Amygdala (tissue), 56 donors: ENCODE measurements at places on chromosomes 13 and 19.
A peak's percentile ranks its signal among the peaks of the same experiment; 100 is the strongest.

- DNase-seq, result no peak
Observed at GRCh38 chr13:58908019-58908679, 1255.6 kb downstream of the DIAPH3 start.

DNA sequence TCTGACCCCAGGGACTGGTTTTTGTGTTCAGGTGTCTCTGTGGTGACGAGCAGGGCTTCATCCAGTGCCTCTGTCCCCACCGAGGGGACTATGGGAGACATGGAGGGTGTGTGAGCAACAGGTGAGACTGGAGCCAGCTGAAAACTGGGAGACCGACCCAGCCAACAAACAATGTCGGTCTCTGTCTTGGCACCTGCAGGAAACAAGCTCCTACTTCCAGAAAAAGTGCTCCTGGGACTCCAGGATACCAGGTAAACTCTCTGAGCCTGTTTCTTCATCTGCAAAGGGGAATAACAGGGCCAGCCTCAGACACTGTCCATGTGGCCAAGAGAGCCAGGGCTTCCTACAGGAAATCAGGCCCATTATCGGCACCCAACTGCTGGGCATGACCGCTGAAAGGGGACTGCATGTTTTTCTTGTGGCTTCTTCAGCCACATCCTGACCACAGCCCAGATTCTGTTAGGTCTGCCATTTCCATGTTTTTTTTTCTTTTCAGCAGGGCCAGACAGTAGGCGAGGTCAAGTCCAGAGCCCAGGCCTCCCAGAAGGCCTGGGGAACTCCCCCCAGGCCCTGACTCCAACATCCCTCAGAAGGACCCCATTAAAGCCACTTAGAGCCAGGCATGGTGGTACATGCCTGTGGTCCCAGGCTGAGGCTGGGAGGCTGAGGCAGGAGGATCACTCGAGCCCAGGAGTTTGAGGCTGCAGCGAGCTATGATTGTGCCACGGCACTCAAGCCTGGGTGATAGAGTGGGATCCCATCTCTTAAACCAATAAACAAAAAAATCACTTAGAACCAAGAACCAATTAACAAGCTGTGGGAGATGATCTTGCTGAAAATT, 836 bp upstream of the BST2 start:
- no peak for DNase-seq

DNA sequence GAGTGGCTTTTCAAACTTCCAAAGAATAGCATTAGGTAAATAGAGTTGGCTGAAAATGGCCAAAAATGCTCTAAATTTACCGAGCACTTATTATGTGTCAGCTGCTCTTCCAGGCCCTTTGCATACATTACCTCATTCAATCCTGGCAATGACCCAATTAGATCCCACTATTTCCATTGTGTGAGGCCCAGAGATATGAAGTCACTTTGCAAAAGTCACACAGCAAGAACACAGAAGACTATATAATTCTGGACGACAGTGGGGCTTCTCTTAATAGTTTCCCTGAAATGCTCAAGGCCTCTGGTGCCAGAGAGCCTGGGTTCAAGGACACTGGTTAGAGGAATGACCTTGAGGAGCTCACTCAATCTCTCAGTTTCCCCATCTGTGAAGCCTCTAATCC, 146.8 kb downstream of the IER2 start:
- DNase-seq, result no peak

DNA sequence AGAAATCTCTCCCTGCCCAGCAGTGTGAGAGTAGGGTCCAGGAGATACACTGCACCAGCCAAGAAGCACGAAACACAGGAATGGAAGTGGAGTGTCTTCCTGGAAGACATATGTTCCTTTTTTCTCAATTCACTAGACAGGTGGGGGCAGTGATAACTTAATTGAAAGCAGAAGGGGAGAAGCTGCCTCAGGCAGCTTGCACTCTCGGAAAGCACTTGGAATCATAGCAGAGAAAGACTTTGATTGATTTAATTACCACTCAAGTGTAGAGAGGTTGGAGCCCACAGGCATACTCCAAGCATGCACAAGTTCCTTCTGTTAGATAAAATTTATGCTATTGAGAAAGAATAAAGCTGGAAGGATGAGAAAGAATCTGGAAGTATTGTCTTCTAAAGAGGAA, 249.4 kb downstream of the SLITRK6 start:
- DNase-seq, result no peak

DNA sequence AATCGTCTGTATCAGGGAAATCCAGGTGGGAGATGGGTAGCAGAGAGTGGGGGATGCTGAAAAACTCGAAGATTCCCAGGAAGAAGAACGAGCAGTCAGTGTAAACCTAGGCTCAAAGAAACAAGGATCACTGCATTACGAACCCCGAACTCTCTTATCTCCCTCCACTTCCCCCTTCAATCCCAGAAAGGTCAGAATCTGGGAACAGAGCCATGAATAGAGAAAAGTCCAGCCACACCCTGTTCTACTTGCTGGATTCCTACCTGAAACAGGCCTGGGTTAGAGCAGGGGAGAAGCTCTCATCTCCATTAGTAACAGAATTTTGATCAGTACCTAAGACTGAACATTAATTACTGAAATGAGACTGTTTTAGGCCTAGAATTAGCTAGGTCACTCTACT, 24.4 kb downstream of the EPSTI1 start:
- DNase-seq, result no peak

DNA sequence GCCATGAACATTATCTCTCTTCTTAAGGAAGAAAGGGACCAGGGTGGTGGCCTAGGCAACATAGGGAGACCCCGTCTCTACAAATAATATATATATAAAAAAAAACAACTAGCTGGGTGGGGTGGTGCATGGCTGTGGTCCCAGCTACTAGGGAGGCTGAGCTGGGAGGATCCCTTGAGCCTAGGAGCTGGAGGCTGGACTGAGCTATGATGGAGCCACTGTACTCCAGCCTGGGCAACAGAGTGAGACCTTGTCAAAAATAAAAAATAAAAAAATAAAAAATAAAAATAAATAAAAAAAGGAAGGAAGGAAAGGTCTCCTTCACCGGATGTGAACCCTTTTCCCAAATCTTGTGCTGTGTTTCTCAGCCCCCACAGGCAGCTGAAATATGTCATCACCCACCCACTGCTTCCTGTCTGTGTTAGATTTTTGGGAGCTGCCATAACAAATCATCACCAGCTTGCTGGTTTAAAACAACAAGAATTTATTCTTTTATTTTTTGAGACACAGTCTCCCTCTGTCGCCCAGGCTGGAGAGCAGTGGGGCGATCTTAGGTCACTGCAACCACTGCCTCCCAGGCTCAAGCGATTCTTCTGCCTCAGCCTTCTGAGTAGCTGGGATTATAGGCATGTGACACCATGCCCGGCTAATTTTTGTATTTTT, 9.5 kb upstream of the TSPAN16 start:
- DNase-seq, result no peak

DNA sequence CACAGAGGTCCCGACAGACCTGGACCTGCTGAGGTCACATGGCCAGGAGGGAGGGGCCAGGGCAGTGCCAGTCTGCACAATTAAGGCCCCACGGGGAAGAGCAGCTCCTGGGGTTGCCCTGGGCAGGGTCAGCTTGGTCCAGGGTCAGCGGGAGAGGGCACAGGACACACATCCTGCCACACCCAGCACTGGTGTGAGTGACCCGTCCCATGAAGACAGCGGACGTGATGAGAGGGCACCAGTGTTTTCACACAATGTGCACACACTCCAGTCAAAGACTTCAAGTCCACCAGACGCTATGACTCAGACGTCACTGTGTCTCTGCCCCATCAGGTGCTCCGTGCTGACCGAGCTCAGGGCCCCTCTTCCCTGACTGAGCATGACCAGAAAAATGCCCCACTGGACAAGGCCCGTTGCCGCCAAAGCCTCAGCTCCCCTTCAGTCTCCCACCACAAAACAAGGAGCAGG, 4.2 kb downstream of the TMEM259 start:
- DNase-seq, result no peak

DNA sequence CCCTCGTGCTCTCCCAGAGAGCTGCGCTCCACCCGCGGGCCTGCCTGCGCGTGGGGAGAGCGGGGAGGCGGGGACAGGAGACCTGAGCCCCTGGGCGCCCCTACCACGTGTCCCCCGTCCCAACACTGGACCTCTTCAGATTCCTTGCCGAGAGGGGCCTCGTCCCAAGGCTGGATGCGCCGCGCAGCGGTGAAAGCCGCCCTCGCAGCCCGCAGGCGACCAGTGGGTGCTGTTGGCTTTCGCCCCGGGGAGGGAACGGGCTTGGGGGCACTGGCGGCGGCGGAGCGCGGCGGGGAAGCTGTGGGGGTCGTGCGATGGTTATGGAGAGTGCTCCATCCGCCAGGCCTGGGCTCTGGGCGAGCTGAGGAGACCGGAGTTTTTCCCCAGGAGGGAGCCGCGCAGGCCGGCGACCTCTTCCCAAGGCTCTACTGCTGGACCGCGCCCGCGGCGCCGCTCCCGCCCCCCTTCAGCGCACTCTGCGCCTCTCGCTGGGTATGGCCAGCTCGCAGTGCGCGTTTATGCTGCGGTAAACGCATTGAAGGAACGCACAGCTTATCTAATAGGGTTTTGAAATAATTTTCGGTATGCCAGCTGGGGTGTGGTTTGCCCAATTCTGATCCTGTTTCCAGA, 17.2 kb upstream of the RNF17 start:
- no peak for DNase-seq

- DNase-seq, result no peak
Observed at GRCh38 chr19:46756544-46756888, 10.3 kb upstream of the STRN4 start.

DNA sequence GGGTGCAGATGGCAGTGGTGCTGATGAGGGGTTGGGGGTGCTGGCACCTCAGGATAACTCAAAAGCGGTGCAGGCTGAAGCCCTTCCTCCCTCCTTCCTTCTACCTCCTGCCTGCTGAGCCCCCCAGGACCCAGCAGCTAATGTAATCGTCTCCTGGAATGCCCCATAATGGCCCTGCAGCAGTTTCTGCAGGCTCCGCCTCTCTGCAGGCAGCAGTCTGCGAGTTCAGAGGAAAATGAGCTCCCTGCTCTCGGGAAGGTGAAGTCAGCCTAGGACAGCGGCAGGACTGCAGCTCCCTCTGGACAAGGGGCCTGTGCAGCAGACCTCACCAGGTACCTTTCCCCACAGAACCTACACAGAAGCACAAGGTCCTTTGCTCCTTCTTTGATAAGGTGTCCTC, 130.9 kb downstream of the ZDHHC20 start:
- DNase-seq, result no peak

- DNase-seq, result no peak
Observed at GRCh38 chr13:84655677-84656076, 773.4 kb upstream of the SLITRK1 start.

- no peak for DNase-seq
Observed at GRCh38 chr19:1264801-1265614, 4.1 kb upstream of the CIRBP start.

- peak; percentile 73 for DNase-seq
Observed at GRCh38 chr19:18292810-18293641, 11.6 kb upstream of the JUND start.

DNA sequence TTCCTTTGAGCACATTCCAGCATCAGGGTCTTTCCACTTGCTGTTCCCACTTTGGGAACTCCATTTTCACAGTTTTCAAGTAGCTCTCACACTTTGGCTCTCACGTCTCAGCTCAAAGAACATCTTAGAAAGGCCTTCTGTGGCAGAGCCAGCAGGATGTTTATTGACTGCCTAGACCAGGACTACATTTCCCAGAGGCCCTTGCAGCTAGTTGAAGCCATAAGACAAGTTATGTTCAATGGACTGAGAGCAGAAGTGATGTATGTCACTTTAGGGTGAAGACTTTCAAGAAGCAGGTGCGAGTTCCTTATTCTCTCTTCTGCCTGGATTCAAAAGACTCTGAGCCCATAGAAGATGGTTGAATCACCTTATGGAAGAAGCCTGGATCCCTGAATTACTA, 4.3 kb upstream of the HAUS5 start:
- DNase-seq, result no peak

DNA sequence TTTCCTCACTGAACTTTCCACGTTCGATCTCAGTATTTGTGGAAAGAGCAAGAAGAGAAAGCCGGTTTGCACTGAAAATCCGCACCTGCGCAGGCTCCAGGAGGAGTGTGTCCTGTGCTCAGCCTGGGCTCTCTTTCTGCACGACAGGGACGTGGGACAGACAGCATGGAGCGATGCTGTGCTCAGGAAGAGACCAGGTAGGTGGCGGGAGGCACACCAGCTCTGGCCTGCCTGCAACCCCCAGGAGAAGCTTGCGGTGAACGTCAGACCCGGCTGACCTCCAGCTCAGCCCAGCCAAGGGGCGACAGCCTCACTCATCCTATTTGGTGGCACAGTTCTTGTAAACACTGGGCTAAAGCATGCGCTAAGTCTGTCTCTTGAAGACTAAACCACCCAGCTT, 35.9 kb downstream of the NAXD start:
- DNase-seq, result no peak

GRCh38 chr13:49303533-49304252, 56.0 kb downstream of the CDADC1 start:
- DNase-seq, result no peak

DNA sequence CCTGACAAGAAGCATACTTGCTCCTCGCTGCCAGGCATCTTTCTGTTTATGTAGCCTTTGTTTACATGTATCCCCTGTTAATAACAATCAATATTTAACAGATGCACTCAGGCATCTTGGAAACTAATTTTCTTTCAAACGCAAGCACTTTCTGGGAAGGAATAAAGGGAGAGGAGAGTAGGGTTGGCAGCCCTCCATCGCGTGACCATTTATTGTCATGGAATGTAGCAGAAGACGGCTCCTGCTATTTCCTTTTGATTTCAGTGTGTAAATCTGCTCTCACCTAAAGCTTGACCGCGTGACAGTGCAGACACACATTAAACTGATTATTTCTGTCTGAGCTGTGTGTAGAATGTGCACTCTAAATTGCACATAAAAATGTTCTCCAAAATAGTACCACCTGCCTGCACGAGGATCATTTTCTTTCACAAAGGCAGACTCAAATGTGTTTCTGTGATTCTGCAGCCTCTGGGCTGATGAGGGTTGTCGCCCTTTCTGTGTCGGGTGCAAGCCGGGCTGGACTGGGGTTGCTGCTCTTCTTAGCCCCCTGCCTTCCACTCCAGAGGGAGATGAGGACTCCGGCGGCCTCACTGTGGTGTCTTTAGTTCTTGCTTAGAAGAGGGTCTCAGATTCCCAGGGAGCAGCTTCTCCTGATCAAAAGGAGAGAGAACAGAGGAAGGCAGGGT, 223.5 kb upstream of the MAB21L1 start:
- DNase-seq, result no peak

- peak; percentile 24 for DNase-seq
Observed at GRCh38 chr13:99356262-99357091, 49.3 kb upstream of the GPR183 start.

DNA sequence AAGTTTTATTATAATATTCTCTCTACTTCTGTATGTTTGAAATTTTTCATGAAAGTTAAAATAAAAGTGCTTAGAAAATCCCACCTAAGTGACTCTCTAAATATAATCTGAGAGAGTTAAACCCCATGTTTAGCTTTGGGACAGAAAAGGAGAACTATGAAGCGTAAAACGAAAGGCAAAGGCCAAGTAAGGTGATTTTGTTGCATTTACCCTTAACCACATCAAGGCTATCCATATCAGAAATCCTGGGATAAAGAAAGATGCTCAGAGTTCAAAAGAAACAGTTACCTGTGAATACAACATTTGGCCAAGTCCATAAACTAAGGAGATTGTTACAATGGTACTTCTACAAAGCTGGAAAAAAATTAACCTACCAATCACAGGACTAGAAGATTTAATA, 31.3 kb downstream of the UBL3 start:
- DNase-seq, result no peak

GRCh38 chr19:15936950-15937349, 2.6 kb upstream of the CYP4F11 start:
- DNase-seq, result no peak

GRCh38 chr13:33210090-33210489, 75.5 kb downstream of the STARD13 start:
- DNase-seq, result no peak

- DNase-seq, result no peak
Observed at GRCh38 chr13:95536632-95537241, 15.8 kb upstream of the CLDN10 start.
